ENCODE measurements at places on chromosomes 11 and 22. TPM values are rescaled to one million over a fixed set of nuclear protein-coding genes. Genes with fewer than 3 reads are reported as not detected.

Gene CASP1
- total RNA-seq, result 18.7 TPM

Gene BATF2
- 0.09 TPM for total RNA-seq

Gene FXYD6
- total RNA-seq, result not detected

Gene LDHAL6A
- total RNA-seq, result not detected

Gene OR51T1
- total RNA-seq, result not detected

DNA sequence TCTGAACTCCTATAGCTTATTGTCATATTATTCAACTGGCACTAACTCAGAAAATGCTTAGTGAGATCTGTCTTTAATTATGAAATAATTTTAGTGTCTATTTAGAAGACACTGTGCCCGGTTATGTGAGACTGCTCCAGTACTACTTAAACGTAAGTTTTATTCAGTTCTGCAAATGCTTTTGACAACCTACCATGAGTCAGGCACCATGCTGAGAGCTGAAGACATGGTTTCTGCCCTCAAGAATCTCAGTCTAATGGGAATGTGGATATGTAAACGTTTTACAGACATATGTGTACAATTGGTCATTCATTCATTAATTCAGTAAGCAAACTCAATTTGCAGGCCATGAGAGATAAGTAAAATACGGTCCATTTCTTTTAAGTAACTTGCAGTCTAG, 40.0 kb downstream of the DCUN1D5 start:
- H3K27me3 ChIP-seq, result no peaks in the 10 kb centered on the region
- H3K4me3 ChIP-seq, result no peak overlapping the region
- H3K36me3 ChIP-seq, result peaks cover 5% of the 10 kb centered on the region
- no peak for DNase-seq
- H3K27ac ChIP-seq, result peak overlapping the region; percentile 30

- no peak overlapping the region for H3K27ac ChIP-seq
- no peaks in the 10 kb centered on the region for H3K36me3 ChIP-seq
- DNase-seq, result no peak
Measured at GRCh38 chr11:64441127-64441526, 82.2 kb downstream of the RPS6KA4 start.

DNA sequence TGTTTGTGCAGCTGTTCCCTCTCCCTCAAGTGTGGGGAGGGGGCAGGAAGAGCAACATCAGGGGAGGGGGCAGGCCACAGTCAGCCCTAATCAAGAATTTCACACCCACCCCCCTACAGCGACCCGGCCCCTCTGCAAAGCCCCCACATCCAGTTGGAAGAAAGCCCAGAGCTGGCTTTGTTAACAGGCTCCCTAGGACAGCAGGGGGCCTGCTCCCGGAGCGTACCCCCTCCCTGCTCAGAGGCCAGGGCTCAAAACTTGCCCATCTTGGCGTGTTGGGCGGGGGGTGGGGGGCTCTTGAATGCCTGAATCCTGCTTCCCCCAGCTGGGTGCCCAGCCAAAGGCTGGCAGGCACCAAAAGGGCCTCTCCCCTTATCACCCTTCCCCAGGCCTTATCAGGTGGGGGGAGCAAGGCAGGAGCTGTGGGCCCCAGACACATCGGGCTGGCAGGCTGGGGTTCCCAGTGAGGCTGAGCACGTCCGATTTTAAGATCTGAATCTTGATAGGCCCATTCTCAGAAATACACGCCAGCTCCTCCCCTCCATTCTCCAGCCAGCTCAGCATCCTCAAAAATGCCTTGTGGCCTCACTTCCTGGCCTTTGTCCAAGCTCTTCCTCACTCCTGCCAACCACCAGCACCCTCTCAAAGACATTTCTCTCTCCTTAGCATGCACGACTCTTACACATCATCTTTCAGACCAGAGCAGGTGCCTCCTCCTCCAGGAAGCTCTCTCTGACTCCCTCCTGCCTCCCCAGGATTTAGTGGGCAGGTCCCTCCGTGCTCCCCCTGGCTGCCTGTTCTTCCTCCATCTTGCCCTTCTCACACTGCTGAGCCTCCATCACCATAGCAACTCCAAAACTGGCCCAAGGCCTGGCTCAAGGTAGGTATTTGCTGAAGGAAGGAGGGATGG, 384.8 kb downstream of the MN1 start:
- H3K36me3 ChIP-seq, result no peaks in the 10 kb centered on the region
- peaks cover 8% of the 10 kb centered on the region for H3K27me3 ChIP-seq
- no peaks in the 10 kb centered on the region for H3K4me1 ChIP-seq
- H3K27ac ChIP-seq, result no peak overlapping the region
- no peak for DNase-seq
- no peak overlapping the region for H3K4me3 ChIP-seq

Gene GVQW3
- total RNA-seq, result 4.3 TPM

DNA sequence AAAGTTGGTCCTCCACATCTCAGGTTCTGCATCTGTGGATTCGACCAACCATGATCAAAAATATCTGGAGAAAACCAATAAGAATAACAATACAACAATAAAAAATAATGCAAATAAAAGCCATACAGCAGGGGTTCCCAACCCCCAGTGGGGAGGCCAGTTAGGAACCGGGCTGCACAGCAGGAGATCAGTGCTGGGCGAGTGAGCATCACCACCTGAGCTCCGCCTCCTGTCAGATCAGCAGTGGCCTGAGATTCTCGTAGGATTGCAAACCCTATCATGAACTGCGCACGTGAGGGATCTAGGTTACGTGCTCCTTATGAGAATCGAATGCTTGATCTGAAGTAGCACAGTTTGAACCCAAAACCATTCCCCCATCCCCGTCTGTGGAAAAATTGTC, 25.4 kb upstream of the MYO18B start:
- H3K4me1 ChIP-seq, result peaks cover 15% of the 10 kb centered on the region
- H3K27me3 ChIP-seq, result no peaks in the 10 kb centered on the region

DNA sequence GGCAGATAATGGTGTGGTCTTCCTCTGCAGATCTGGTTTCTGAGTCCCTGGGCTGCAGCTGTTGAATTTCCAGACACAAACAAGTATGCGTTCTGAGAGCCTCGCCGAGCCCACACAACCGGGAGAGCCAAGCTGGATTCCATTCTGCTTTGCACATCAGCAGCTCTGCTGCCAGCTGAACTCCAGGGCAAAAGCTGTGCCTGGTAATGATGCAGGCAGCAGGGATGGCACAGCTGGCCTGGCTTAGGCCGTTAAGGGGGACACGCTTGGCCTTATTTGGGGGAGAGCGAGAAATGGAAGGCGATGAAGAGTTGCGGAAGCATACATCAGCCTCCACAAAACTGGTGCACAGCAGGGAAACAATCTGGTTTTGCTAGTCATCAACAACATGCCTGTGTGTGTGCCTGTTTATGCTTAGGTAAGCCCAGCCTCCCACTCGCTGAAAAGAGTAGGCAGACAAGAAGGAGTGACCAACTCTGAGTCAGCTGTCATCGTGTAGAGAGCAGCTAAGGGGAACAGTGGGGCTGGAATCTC, 25.1 kb downstream of the ADAMTS8 start:
- peaks cover 22% of the 10 kb centered on the region for H3K27me3 ChIP-seq
- DNase-seq, result no peak
- no peaks in the 10 kb centered on the region for H3K36me3 ChIP-seq
- H3K4me3 ChIP-seq, result no peak overlapping the region
- no peak overlapping the region for H3K27ac ChIP-seq
- peaks cover 19% of the 10 kb centered on the region for H3K4me1 ChIP-seq

Gene FAM168A
- 17.4 TPM for total RNA-seq

Gene KRTAP5-10
- total RNA-seq, result not detected

DNA sequence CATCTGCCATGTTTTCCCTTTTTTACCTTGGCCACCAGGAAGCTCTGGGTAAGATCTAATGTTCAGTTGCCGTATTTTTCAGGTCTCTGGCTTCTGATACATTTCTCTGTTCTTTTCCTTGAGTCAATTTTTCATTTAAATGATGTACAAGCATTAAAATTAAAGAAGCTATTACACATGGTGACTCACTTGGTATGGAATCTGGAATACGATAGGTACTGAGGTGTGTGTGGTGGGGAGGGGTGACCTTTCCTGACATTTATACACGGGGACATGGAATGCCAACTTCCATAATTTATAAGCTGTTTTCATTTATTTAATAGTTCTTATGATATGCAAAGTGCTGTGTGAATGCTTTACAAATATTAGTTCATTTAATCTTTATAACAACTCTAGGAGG, 47.8 kb upstream of the ALX4 start:
- no peak for DNase-seq
- no peak overlapping the region for H3K4me3 ChIP-seq
- H3K36me3 ChIP-seq, result no peaks in the 10 kb centered on the region
- peaks cover 1% of the 10 kb centered on the region for H3K27me3 ChIP-seq
- H3K4me1 ChIP-seq, result no peaks in the 10 kb centered on the region
- no peak overlapping the region for H3K27ac ChIP-seq

GRCh38 chr11:133896642-133897330, 51.5 kb upstream of the SPATA19 start:
- peaks cover 3% of the 10 kb centered on the region for H3K4me1 ChIP-seq
- no peak overlapping the region for H3K27ac ChIP-seq
- peaks cover 2% of the 10 kb centered on the region for H3K27me3 ChIP-seq
- no peak overlapping the region for H3K4me3 ChIP-seq

DNA sequence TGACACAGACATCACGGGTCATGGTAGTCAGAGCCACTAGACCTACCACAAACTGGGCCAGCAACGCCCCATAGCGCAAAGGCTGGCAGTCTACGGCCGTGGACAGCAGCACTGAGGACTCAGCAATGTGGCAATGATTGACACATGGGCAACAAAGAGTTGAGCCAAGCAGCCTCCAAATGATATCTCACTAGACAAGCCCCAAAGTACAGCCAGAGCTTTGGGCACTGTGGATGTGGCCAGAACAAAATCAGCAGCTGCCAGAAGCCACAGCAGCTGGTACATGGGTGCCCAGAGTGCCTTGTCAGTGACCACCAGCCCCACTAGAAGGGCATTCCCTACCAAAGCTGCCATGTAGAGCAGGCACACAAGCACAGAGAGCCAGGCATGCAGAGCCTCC, 11.2 kb upstream of the UBQLNL start:
- no peak for DNase-seq
- no peak overlapping the region for H3K4me3 ChIP-seq
- no peaks in the 10 kb centered on the region for H3K27me3 ChIP-seq

DNA sequence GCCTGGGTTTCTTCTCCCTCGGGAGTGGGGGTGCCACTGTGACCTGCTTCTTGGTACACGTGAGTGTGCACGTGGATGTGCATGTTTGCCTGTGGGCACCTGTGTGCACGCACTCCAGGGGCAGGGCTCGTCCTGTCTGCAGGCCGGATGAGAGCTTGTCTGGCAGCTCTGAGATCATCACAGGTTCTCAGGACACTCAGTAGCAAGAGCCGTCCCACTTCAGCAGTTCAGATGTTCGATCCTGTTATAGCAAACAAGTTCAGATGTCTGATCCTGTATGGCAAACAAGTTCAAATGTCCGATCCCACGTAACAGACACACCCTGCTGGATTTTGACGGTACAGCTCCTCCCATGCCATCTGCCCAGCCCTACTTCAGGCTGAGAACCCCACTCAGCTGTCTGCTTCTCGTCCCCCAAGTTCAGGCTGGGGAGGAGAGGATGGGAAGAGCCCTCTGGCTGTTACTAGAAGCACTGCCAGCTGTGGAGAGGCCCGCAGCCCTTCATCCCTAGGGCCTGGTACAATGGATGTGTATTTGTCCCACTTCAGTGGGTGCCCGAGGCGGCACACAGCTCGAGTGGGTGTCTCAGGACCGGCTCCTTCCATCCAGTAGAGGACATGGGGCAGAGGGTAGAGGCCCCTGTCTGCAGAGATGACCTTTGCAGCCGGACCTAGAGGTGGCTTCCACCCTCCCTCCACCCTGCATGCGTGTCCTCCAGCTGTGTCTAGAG, 1126.9 kb downstream of the BRD1 start:
- no peaks in the 10 kb centered on the region for H3K36me3 ChIP-seq
- H3K27ac ChIP-seq, result no peak overlapping the region
- H3K27me3 ChIP-seq, result no peaks in the 10 kb centered on the region
- no peak for DNase-seq

Gene UBQLN3
- not detected for total RNA-seq

Data from activated CD4-positive, alpha-beta T cell treated with anti-CD3 and anti-CD28 coated beads, Interleukin-2, amount 10 ng/mL, durations not matched to agents 24 days and 14 days (primary cell).